ENCODE measurements at places on chromosomes 7 and 10.

DNA sequence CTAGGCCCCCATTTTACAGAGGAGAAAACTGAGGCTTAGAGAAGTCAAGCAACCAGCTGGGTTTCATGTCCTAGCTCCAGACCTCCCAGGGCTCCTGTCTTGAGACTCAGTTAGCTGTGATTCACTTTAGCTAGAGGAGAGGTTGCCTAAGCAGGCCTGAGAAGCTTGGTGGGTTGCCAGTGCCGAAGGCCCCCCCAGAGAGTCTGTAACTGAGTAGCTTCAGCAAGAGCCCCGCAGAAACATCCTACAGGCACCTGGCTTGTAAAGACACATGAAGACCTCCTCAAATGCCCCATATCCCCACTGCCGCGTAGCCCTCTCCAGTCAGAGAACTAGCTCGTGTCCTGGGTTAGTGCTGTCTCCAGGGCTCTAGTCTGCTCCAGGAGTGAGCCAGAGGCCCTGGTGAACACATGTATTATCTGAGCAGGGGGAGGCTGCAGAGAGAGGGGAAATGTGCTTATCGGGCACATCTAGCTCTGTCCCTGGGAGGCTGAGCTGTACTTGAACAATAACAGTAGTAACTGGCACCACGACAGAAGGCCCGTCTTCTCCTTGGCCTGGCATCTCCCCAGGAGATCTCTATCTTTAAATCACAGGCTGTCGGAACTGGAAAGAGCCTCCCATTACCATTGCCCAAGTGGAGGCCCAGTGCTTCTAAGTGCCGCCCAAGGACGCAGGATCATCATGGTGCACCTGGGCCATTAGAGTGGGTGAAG is 28.9 kb downstream of the UNC5B start:
- no peak for DNase-seq

GRCh38 chr10:30233186-30233959 is 115.7 kb downstream of the MTPAP start:
- no peak for DNase-seq

DNA sequence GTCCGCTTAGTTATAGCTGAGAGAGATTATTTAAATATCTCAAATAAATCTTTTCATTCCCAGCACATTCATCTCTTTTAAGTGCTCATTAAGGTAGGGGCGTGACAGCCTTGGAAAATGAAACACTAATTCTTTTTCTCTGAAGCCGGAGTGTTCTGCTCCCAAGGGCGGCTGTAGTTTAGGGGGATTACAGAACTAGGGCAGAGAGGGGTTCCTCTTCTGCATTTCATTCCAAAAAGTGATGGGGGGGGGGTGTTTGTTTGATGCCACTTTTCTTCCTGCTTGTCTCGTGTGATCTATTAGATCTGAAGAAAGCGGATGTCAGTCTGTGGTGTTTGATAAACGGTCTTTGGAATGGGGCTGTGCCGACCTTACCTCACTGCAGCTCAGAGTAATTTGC is 506.5 kb upstream of the MGMT start:
- DNase-seq = no peak

GRCh38 chr10:61378865-61379264 is 74.3 kb downstream of the TMEM26 start:
- no peak for DNase-seq

- DNase-seq = no peak
Measured at GRCh38 chr10:22825841-22826240, 102.0 kb upstream of the ARMC3 start.

DNA sequence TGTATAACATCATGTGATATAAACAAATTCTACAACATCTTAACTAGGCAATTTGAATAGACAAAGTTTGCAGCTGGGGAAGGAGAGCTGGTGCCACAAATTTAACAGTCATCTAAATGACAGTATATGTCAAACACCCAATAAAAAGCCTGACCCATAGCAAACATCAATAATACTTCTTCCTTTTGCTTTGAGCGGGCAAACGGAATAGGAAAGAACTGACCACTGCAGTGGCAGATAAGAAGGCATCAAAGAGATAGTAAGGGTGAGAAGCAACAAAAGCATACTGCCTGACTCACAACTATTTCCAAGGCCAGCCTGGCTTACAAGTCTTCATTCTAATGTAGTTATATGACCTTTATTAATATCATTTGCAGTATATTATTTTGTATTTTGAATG is 99.9 kb downstream of the LRRN3 start:
- DNase-seq = no peak

GRCh38 chr7:117395743-117396142 is 31.6 kb downstream of the ASZ1 start:
- DNase-seq = no peak

- no peak for DNase-seq
Measured at GRCh38 chr10:124733571-124734245, 10.5 kb downstream of the FAM53B start.

- DNase-seq = no peak
Measured at GRCh38 chr7:25642849-25643248, 414.6 kb upstream of the NPVF start.

- no peak for DNase-seq
Measured at GRCh38 chr7:32583791-32584190, 88.5 kb downstream of the AVL9 start.

- DNase-seq = no peak
Measured at GRCh38 chr7:8143151-8143874, 118.7 kb downstream of the ICA1 start.

DNA sequence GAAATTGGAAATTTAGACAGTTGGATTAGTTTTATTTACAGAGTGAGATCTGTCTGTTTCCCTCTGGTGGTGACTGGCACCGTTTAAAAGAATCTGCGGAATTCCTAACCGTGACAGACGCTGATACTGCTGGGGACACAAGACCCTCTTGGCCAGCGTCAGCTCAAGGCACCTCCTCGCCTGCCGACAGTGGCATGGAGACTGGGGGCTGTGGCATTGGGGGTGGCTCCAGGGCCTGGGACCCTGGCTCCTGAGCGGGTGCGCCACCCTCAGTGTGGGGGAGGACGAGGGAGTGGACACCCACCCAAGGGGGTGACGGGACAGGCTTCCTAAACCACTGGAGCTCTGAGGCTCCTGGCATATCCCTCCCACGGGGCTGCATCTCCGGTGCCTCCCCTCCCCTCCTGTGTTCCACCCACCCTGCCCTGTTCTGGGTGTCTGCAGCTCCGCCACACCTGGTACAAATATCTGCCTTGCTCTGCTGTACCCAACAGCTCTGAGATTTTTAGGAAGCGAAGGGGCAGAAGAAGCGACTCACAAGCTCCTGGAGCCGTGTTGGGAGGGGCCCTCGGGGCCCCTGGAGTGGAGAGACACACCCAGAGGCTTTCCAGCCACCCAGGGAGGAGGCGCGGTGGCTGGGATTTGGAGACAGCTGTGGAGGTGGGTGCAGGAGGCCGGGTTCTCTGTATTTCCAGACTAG is 178.7 kb downstream of the DNAJB6 start:
- DNase-seq = no peak

DNA sequence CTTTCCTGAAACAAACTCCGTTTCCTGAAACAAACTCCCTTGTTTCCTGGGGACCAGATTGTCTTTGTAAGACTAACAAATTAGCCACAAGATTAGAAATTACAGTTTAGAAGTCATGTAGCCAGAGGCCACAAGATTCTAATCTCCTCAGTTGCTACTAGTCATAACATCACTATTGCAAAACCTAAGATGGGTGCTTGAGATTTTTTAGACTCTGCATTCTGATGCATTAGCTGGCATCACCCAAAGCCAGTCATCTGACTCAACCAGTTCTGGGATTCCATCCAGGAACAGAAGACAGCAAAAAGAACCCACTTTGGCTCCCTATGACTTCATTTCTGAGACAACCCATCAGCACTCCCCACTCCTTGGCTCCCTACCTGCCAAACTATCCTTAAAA is 367.9 kb upstream of the MBL2 start:
- no peak for DNase-seq

- DNase-seq = no peak
Measured at GRCh38 chr10:58544135-58544534, 31.5 kb downstream of the BICC1 start.

- no peak for DNase-seq
Measured at GRCh38 chr7:44143646-44144250, 2.6 kb upstream of the MYL7 start.

DNA sequence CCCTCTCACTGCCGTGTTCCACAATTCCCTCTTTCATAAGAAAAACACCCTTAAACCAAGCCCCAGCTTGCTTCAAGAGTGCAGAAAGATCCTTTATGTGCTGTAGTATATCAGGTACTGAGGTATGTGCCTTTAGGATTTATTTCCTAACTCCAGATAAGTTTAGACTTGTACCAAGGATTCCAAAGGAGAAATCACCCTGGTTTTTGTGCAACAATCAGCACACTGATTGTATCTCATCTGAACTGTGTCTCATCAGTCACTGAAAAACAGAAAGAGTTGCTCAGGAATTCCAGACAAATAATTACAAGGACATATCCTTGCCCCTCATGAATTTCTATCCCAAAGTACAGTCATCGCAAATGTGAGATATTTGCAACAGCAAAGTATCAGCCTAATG is 77.2 kb upstream of the PTPRZ1 start:
- no peak for DNase-seq

DNA sequence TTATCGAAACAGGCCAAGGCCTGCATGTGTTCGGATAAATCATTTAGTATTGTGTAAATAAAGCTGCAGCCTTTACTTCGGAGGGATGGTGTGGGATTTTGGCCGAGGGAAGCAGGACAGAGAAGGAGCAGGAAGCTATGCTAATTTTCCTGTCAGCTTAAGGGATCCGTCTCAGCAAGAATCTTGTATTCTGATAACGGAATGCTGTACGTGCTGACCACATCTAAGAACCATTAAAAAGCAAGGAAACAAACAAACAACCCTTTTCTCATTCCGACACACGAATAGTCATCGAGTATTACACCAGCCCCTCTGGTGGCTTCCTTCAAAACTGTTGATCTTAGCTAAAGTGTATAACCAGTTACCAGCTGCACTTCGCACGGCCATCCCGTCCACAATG is 133.2 kb upstream of the TCF7L2 start:
- no peak for DNase-seq

DNA sequence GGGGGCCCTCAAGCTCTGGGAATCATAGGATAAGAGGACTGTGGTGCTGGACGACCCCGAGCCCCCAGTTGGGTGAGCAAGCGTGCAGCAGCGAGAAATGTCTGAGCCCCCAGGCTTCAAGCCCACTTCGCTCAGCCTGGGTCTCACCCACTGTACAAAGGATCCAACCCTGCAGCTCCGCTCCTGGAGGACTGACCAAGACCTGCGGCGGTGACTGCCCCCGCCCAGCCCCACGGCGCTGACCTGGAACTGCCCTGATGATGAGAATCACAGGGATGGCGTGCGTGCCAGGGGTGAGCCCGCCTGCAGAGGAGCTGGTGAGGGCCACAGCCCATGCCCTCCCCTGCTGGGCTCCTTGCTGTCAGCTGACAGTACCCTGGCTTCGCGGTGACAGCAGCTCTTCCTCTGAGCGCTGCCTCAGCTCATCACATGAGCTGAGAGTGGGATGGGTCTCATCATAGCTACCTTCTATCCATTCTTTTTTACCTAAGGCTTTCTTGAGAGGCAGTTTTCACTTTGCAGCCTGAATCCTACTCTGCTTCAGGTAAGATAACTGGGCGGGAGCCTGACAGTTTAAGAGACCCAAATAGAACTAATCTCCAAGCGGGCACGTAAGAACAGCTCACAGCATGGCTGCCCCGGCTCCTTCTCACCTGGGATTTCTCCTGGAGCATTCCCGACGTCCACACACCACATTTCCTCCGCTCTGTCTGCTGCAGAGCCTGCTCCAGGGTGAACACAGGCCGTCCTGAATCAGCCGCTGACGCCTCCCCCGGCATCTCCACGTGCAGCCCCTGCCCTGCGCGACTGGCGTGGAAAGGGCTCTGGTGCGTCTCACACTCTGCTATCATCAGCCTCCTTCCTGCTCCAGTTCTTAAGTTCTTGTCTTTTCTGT is 329.9 kb downstream of the PTPRN2 start:
- no peak for DNase-seq

All from activated CD4-positive, alpha-beta T cell treated with anti-CD3 and anti-CD28 coated beads, Interleukin-2, amount 50 U/mL, for 48 hours (primary cell).